ENCODE measurements at places on chromosomes 13 and 19.

- peak; percentile 57 for DNase-seq
Observed at GRCh38 chr19:55071129-55071502, 4.6 kb upstream of the EPS8L1 start.

DNA sequence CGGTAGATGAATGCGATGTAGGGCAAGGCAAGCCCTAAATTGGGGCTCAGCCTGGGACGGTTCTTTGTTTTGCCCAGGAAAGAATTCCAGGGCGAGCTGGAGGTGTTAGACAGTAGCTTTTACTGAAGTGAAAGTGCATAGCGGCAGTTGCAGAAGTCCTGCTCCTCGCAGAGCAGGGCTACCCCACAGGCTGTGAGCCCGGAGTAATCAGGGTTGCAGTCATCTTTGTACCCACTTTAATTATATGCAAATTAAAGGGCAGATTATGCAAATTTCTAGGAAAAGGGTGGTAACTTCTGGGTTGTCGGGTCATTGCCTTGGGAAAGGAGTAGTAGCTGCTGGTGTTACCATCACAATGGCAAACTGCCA lies 30.5 kb downstream of the VAV1 start:
- no peak for DNase-seq

GRCh38 chr13:44575741-44576350 lies at the start of gene TSC22D1:
TSS of gene TSC22D1 (minus strand) at chr13:44576330. CDS start at chr13:44576074, 256 bp downstream.
- peak; percentile 73 for DNase-seq

- peak; percentile 90 for DNase-seq
Observed at GRCh38 chr19:39372047-39372802, 18.7 kb downstream of the PAF1 start.

DNA sequence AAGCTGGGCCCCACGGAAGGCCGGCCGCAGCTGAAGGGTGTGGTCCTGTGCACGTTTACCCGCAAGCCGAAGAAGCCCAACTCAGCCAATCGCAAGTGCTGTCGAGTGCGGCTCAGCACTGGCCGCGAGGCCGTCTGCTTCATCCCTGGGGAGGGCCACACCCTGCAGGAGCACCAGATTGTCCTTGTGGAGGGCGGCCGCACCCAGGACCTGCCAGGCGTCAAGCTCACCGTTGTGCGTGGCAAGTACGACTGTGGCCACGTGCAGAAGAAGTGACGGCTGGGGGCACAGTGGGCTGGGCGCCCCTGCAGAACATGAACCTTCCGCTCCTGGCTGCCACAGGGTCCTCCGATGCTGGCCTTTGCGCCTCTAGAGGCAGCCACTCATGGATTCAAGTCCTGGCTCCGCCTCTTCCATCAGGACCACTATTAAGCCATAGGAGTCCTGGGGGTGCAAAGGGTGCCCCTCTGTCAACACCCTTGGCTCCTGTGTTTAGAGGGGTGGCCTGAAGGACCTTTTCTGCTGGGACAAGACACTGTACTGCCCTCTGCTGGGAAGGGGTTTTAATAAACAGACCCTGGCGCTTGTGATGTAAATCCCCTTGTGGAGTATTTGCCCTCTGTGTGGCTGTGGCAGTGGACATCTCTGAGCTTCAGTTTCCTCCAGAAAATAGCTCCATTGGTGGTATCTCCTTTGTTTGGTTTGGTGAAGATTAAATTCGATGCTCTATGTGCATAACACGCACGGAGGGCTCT lies 1.9 kb downstream of the MRPS12 start:
- peak; percentile 47 for DNase-seq

- no peak for DNase-seq
Observed at GRCh38 chr13:60094385-60095088, 69.2 kb downstream of the DIAPH3 start.

All from foreskin fibroblast (primary cell).